ENCODE measurements at places on chromosomes 11 and 22.

DNA sequence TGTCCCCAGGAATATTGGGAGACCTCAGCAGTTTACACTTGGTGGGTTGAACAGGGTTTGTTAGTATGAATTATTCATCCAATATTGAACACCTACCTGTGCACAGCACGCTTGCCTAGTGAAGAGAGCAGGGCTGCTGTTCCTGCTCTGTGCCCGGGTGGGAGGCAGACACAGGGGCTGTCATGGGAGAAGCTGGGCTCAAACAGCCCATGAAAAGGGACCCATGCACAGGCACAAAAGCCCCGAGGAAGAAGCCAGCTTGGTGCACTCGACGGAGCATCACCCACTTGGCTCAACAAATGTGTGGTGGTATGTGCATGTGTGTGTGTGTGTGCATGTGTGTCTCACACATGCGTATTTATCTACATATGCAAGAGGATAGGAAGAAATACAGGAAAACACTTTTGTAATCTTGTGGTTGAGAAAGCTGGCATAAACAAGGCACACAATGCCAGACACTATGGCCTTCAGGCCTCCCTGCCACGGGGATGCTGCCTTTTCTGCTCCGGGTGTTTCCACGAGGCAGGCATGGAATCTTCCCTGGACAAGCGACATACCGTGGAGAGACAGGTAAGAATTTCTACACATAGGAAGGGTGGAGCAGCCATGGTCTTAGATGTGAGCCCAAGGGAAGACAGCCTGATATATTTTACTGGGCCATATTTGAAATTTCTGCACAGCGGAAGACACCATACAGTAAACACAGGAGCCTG, 5.0 kb upstream of the APOBEC3A start:
- no peak for DNase-seq

GRCh38 chr11:11531131-11531908, 90.5 kb downstream of the GALNT18 start:
- no peak for DNase-seq

GRCh38 chr22:41976070-41976901, 7.0 kb downstream of the SEPTIN3 start:
- peak; percentile 72 for DNase-seq

GRCh38 chr11:132692891-132693290, 839.4 kb downstream of the OPCML start:
- DNase-seq, result no peak

- DNase-seq, result no peak
Observed at GRCh38 chr11:1750481-1750839, at the start of gene IFITM10. Gene IFITM10, minus strand, starts transcription at chr11:1750595. Its CDS starts 153 bp downstream, at chr11:1750442.

GRCh38 chr11:119856681-119857485, 127.9 kb upstream of the NECTIN1 start:
- DNase-seq, result no peak

GRCh38 chr11:94032066-94032465, 10.9 kb downstream of the HEPHL1 start:
- no peak for DNase-seq

DNA sequence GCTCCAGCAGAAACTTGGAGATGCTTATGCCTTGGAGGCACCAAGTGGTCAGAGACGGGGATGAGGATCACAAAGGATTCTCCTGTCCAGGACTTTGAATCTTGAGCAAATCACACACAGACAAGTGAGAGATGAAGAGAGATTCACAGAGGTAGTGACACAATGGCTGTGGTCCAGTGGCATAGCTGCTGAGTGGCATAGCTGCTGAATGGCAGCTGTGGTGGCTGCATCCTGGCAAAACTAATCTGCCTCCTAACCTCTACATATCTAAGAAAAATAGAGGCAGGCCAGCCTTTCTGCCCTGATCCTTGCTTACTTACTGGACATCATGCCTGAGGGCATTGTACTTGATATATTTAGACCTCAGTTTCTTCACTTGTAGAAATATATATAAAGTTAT, 102.6 kb downstream of the CD44 start:
- no peak for DNase-seq

- DNase-seq, result no peak
Observed at GRCh38 chr11:100438376-100438775, 248.7 kb upstream of the ARHGAP42 start.

GRCh38 chr11:116473206-116473769, 299.5 kb downstream of the BUD13 start:
- no peak for DNase-seq

GRCh38 chr11:68099057-68099456, 22.1 kb downstream of the CHKA start:
- DNase-seq, result no peak

GRCh38 chr11:118998822-118999221, 884 bp downstream of the CENATAC start:
- no peak for DNase-seq

DNA sequence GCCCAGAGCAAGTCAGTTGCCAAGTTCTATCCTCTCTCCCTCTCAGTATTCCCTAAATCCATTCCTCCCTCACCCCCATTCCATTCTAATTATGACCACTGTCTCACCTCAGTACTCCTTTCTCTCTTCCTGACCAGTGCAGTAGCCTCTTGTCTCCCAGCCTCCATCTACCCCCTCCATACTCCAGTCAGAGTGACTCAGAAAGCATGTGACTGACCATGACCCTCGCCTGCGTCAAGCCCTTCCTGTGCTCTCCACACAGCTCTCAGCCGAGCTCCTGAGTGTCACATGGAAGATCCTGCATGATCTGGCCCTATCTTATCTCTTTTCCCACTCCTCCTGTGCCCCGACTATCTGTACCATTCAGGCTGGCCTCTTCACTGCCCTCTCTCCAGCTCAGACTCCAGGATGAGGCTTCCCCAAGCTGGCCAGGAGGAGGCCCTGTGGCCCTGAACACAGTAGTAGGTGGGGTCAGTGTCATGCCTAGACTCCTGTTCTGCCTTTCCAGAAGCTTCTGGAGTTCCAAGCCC, 42.6 kb downstream of the NEU3 start:
- no peak for DNase-seq

DNA sequence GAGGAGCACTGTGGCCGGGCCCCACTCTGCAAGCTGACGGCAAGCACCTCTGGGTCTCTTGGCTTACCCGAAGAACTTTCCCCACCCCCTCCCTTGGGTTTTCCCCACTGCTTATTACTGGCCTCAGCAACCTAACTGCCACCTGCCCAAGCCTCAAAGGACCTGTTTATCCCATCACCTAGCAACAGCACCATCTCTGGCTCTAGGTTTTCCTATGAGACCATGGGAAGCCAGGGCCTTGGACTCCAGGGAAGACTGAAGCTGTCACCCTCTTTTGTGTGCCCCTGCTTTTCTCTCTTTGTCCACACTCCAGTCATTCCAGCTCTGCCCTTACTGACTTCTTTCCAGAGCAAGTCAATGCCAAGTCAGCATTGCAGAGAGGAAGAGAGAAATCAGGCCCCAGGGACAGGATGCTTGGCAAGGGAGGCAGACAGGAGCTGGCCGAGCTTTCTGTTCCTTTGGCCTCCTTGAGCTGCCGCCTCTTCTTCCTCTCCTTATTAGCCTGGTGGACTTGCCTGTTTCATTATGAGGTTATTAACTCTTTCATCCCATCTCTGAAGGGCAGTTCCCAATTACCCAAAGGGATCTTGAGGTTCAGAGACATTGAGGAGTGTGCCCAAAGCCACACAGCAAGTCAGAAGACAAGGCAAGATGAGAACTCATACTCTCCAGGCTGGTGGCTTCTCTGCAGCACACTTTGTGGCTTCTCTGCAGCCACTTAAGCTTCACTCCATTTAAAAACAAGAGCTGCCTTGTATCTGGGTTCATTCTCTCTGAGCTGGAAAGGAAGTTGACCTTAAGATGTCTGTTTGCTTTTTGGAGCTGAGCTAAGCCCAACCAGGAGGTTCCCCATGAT, at the start of gene SMIM35:
Gene SMIM35, minus strand, starts transcription at position 51 of the 856 bp plus-strand sequence. CDS start 206 bp downstream, outside the sequence.
- no peak for DNase-seq

GRCh38 chr11:59560702-59561473, 49.5 kb downstream of the OR4D9 start:
- DNase-seq, result peak; percentile 81

DNA sequence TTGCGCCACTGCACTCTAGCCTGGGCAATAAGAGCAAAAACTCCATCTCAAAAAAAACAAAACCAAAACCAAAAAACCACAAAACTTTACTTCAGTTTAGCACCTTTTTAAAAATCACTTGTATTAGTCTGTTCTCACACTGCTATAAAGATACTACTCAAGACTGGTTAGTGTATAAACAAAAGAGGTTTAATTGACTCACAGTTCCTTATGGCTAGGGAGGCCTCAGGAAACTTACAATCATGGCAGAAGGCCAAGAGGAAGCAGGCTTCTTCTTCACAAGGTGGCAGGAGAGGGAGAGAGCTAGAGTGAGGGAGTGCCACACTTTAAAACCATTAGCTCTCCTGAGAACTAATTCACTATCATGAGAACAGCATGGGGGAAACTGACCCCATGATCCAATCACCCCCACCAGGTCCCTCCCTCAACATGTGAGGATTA, 261.3 kb downstream of the TMEM135 start:
- no peak for DNase-seq

GRCh38 chr11:101497291-101497690, 86.5 kb downstream of the TRPC6 start:
- DNase-seq, result no peak

GRCh38 chr11:14362611-14363010, 3.6 kb upstream of the RRAS2 start:
- no peak for DNase-seq

DNA sequence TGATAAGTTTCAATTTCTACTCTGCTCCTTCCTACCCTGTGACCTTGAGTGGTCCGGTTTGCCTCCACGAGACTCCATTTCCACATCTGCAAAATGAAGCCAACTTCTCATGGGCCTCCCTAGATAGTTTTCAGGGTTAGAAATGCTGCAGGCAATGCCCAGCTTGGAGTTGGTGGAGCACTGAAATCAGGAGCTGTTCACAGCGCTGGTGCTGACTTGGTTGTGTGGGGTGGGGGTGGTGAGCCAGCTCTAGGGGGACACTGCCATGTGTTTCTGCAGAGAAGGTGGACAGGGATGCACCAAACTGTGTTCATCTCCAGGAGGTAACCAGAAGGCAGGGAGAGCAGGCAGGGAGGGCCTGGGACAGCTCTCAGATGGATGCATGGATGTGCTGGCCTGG, 37.0 kb downstream of the SGSM1 start:
- DNase-seq, result no peak

DNA sequence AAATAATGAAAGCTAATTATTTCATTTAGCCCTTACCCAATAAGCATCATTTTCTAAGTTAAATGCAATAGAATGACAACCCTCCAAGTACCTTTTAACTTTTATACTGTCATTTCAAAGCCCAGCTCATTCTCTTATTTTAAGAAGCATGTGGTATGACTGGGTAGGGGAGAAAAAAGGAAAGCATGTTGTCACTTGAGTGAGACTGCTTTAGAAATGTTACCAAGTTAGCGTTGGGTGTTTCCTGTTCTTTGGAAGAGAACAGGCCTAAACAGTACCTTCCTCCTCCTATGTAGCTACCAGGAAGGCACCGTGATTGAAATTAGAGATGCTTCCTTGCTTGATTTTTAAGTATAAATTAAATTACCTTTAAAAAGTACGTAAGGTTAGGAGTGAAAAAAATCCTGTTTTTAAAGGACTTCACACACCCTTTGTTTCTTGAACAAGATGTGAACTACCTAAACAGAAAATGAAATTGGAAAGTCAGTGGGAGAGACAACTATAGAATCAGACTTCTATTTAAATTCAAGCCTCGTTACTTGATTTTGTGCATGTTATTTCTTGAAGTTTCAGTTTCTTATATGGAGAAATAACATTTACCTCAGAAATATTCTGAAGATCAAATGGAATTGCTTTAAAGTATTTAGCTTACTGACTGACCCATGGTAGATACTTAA, 741 bp upstream of the CNTF start:
- peak; percentile 9 for DNase-seq

GRCh38 chr11:76314741-76315090, 66.2 kb downstream of the THAP12 start:
- no peak for DNase-seq

DNA sequence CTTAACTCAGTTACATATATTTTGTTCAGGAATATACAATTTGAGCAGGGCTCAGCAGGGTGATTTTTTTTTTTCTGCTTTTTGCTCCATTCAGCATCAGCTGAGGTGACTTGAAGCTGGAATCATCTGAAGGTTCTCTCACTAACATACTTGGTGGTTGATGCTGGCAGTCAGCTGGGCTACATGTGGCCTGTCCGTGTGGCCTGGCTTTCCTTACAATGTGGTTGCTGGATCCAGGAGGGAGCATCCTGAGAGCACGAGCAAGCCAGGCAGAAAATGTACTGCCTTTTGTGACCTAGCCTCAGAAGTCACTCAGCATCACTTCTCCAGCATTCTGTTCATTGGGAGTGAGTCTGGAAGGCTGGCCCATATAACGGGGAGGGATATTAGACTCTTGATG, 151.6 kb upstream of the E2F8 start:
- no peak for DNase-seq

DNA sequence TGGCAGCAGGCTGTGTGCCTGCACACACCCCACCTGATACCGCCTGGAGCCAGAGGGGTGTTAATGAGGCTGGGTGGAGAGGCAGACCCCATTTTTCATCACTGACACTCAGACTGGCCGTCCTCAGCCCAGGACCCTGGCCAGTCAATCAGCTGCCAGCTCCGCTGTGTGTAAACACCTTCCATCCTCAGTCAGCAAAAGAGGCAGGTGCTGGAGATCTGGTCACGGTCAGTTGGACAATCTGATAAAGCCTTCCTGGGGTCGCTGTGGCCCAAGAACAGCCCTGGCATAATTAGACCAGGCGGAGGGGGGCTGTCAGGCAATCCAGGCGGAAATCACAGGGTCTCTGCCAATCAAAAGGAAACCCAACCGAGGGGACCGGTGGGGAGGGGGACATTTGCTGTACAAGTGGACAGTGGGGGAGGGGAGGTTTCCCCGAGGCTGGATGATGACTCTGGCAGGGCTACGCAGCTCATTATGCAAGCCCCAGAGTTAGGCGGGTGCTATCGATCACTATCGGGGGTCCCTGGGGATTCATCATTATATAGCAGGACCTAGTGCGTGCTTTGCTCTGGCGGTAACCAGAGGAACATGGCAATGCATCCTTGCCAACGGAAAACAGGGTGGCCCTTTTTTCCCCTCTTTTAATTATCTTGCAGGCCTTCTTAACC, 72.9 kb downstream of the ABTB2 start:
- DNase-seq, result no peak

GRCh38 chr11:112520354-112520753, 259.7 kb upstream of the PLET1 start:
- no peak for DNase-seq

DNA sequence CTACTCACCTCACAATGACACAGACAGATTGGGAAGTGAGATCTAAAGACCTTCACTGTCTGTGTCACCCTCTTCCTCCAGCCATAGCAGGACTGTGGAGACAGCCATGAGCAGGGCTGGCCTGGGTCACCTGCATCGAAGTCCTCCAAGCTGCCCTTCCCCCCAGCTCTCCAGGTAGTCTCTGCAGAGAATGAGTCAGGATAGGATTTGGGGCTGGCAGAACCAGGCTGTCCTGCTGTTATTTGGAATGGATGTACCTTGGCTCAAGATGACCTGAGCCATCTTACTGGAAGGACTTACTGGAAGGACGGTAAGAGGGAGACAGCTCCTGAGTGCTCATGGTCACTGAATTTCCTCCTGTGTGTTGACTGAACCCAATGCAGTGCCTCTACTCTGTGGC, 29.2 kb downstream of the GGTLC2 start:
- DNase-seq, result no peak
